Stimulated activated CD4-positive, alpha-beta T cell treated with anti-CD3 and anti-CD28 coated beads, Interleukin-15, amount 100 ng/mL, for 48 hours (primary cell): ENCODE measurements at places on chromosomes 2 and 18.

GRCh38 chr2:190744041-190744440 is 95.2 kb downstream of the NAB1 start:
- DNase-seq: no peak

DNA sequence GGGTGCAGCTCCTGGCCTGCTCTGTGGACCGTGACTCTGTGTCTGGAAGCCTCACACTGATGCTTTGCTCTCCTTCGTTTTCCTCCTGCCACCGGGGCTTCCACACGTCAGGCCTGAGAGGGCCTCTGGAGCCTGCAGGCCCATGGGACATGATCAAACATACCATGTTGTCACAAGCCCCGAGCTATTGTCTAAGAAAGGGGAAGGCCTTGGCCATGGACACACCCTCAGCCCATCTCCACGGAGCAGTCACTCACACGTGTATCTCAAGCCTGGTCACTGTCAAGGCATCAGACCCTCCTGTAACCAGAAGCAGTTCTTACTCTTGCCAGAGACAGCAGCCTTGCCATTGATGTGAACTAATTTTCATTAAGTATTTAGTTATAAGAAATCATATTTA is 814.1 kb upstream of the SALL3 start:
- no peak for DNase-seq

DNA sequence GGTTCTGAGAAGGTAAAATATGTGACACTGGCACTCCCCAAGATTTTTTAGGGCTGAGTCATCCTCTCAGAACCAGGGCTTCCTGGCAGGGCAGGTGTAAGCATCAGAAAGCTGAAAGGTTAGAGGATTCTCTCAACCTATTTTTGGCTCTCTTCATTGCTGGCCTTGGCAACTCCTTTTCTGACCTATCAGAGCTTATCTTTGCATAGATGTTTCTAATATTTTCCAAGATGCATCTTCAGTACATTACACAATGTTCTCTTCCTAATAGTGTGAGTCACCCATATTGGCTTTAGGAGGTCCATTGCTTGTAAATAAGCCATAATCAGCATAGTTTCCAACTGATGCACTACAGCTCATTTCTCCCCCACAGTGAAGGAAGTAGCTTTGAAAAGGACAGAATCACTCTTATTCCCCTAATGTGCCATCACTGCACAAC is 2008.4 kb upstream of the PIK3C3 start:
- no peak for DNase-seq

- DNase-seq: no peak
Observed at GRCh38 chr2:100064592-100065428, 77.6 kb downstream of the AFF3 start.

GRCh38 chr18:24138789-24139616 is at the start of gene CABYR:
CABYR (plus strand) TSS chr18:24139062; CDS start chr18:24143115, 4,053 bp downstream.
- peak; percentile 63 for DNase-seq

DNA sequence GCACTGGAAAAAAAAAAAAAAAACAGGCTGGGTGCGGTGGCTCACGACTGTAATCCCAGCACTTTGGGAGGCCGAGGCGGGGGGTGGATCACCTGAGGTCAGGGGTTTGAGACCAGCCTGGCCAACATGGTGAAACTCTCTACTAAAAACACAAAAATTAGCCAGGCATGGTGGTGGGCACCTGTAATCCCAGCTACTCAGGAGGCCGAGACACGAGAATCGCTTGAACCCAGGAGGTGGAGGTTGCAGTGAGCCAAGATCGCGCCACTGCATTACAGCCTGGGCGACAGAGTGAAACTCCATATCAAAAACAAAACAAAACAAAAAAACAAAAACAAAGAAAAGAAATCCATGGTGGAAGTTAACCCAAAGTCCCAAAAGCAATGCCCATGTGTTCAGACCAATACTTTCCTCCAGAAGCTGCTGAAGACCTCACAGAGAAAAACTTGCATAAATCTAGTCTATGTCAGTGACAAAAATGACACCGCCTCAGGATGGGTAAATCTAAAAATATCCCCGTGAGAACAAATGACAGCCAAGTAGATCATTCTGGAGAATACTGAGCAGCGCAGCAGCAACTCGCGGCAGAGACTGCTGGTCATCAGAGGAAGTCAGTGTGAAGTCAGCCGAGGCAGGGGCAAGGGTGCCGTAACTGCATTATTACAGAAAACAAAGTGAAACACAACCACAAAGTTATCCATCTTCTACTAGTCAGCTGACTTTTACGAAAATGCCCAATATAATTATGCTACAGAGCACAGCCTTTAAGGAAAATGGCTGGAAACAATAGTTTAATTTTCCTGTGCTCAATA is 41.0 kb downstream of the LPIN2 start:
- peak; percentile 67 for DNase-seq

DNA sequence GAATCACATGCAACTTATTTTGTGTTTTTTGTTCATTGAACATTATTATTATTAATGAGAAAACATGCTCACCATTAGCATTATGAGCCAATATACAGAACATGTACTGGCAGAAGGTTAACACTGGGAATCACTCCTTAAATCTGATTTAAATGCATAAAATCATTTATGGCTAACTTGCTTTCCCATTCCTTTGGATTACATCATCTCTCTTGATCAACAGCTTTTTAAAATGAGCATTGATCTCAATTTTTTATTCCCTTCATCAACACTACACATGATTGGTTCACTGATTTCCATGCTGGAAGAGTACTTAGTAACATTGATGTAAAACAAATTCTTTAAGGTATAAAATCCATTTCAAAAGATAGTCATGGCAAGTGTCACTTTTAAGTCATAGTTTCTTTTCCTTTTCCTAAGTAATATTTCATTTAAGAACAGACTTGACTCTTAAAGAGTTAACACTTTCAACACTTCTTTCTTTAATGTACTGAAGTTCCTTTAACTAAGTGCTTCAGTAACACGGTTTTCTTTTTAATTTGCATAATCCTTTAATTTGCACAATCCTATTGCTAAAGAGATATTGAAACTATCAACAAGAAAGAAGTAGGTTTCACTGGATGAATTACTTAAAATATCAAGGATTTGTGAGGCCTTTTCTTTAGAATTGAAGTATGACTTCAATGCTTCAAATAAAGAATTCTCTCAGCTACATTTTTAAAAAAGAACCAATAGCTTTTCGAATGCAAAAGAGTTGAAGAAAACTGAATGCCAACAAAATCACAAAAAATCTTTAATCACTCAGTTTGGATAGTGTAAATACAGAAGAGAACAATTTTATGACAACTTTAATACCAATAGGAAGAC is 24.9 kb upstream of the BUB1 start:
- DNase-seq: no peak

GRCh38 chr2:224954980-224955379 is 87.3 kb downstream of the DOCK10 start:
- DNase-seq: no peak

GRCh38 chr2:111099402-111099801 is 21.3 kb upstream of the BCL2L11 start:
- no peak for DNase-seq

DNA sequence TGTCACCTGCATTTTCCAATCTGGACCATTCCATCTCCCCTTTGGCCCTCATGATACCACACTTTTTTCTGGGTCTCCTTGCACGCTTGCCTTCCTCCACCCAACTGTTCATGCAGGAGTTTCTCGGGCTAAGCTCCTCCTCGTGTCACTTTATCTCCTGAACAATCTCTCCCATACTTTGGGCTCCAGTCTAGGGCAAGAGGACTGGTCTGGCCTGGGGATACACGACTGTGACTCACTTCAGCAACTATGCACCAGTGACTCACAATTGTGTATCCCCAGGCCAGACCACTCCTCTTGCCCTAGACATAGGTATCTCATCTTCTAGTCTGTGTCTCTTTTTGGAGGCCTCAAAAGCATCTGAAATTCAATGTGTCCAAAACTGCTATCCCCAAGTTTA is 149.4 kb upstream of the PTPRM start:
- no peak for DNase-seq

DNA sequence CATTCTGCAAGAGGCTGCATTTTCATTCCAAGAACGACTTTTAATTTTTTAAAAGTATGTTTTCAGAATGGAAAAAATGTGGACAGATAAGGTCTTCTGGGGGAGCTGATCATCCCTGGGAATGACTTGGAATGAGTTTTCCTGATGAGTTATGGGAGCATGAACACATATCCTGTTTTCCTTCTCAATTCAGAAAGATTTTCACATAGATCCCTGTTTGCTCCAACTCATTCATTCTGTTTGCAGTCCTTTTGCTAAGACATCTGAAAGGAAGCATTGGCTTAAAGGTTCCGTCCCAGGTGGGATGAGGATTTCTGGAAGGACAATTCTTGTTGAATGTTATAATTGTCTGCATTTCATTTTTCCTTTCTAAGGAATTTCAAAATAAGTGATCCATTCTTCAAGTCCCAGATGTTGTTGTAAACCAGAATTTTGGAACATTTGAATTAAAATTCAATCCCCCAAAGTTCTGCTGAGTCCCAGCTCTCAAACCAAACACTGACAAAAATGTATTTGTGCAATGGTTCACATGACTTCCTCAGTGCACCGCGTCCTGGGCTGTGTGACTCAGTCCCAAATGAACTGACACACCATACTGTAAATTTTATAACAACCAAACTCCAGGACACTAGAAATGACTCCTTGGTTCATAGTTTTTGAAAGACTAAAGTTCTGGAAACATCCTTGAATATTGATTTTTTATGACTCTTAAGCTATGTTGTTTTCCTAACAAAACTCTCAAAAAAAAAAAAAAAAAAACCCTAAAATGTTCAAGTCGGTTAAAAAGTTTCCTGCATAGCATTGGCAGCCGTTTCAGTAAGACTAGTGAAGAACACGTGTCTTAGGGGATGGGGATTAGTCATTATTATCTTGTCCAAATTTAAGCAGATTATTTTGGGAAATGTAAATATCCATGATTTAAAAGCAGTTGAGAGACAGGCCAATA is 281.8 kb upstream of the TCF4 start:
- no peak for DNase-seq

DNA sequence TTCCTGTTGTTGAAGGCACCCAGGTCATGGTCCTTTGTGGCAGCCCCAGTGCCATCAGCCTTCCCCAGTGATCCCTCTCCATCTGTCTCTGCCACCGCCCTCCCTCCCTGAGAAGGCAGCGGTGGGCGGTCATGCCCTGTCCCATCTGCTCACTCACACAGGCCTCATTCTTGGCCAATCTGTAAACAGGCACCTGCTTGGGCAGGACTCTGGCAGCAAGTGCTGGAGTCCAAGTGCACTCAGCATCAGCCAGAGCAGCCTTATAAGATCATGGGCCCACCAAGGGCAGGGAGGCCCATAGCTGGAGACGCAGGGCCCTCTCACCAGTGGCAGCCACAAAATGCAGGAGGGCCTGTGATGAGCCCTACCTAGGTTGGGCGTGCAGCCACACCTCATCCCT is 140.9 kb downstream of the TWIST2 start:
- DNase-seq: no peak

- DNase-seq: no peak
Observed at GRCh38 chr2:36675579-36676282, 20.8 kb upstream of the VIT start.

GRCh38 chr2:197145471-197146056 is 165.0 kb downstream of the ANKRD44 start:
- no peak for DNase-seq

DNA sequence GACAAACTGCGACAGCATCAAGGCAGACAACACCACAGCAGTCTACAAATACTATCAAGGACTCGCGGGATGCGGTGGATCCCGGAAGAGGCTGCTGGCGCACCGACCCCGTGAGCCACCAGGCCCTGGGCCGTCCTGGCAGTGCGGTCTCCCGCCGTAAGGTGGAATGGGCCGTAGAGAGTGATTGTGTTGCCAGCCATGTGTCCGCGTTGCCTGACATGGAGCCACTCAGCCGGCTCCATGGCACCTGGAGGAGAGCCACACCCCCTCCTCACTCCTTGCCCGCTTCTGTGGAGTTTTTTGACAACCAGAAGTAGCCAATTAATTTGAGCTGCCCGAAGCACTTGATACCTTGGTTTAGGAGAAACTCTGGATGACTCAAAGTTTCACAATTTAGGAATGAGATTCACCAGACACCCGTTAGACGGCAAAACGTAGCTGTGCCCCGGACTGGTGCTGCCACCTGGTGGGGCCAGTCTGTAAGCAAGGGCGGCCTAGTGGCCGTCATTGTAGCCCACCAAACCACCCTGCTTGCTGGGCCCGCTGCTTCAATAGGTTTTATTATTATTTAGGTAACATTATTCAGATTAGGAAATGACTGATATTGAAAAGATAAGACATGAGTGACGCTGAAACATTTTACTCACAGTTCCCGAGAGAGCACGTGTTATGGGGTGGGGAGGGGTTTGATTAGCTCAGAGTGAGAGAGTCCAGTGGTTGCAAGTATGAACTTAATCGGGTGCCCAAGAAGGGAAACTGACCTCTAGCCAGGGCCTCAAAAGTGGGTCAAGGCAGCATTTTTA is 10.2 kb upstream of the IMP4 start:
- peak; percentile 39 for DNase-seq

GRCh38 chr18:61379827-61380226 is 46.6 kb downstream of the CDH20 start:
- DNase-seq: no peak

DNA sequence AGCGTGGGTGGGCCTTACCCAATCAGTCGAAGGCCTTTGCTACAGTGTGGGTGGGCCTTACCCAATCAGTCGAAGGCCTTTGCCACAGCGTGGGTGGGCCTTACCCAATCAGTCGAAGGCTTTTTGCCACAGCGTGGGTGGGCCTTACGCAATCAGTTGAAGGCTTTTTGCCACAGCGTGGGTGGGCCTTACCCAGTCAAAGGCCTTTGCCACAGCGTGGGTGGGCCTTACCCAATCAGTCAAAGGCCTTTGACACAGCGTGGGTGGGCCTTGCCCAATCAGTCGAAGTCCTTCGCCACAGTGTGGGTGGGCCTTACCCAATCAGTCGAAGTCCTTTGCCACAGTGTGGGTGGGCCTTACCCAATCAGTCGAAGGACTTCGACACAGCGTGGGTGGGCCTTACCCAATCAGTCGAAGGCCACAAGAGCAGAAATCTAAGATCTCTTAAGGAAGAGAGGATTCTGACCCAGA is 16.3 kb upstream of the GAL3ST2 start:
- DNase-seq: no peak

DNA sequence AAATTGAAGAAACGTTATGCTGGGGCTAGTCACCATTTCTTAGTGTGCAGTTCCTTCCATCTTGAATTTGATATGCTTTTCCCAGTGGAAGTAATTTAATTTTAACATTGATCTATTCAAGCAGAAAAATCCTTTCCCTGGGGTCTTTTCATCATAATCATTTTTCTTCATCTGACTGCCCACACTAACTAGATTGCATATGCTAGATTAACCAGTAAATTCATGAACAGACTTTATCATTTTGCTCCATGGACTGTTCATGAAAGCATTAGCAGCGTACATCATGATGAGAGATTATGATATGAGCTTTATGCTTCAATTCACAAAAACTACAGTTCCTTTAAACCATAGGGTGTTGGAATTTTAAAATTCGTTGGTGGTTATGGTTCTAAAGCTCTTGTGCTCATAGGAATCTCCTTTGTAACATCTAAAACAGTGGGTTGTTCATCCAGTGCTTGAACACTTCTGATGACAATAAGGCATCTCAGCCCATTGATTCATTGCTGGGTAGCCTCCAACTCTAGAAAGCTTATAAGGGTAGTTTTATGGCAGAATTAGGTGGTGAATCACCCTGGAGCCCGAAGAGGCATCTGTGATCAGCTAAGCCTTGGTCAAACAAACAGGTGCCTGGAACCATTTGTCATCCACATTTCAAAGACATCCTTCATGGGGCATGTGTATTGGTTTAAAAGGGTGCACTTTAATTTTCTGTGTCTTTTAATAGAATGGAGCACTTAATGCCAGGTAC is 77.2 kb upstream of the NDUFV2 start:
- DNase-seq: no peak
